8988T (cell line): ENCODE measurements at places on chromosomes 4 and X.

- DNase-seq, result no peak
Observed at GRCh38 chr4:80252427-80252826, 14.0 kb upstream of the FGF5 start.

- no peak for DNase-seq
Observed at GRCh38 chrX:151183912-151184565, 7.7 kb downstream of the GPR50 start.

DNA sequence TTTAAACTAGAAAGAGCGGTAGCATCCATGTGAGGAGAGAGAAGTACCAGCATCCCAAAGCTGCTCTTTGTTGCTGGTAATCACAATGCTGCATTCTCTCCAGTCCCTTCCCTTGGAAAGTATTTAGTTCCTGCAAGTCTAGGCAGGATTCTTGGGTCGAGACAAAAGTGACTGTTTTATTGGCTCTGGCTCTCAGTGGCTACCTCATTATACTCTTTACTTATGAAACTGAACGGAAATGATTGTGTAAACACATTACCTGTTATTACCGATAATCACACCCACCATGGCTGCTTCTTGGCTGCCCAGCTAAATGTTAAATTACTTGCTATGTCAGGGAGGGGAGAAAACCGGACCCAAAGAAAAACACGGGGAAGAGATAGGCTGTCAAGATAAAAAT, 26.2 kb downstream of the ATXN3L start:
- no peak for DNase-seq

DNA sequence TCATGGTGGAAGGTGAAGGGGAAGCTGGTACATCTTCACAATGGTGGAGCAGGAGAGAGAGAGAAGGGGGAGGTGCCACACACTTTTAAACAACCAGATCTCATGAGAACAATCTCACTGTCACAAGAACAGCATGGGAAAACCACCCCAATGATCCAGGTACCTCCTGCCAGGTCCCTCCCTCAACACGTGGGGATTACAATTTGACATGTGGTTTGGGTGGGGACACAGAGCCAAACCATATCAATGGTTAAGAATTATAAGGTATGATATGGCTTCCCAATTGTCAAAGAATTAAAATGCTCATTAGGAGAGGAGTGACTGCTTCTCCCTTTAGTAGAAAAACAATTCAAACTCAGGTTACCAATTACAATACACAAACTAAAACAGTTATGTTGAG, 143.3 kb downstream of the PDLIM5 start:
- DNase-seq, result no peak

GRCh38 chr4:137812258-137812657, 280.0 kb upstream of the PCDH18 start:
- DNase-seq, result no peak

DNA sequence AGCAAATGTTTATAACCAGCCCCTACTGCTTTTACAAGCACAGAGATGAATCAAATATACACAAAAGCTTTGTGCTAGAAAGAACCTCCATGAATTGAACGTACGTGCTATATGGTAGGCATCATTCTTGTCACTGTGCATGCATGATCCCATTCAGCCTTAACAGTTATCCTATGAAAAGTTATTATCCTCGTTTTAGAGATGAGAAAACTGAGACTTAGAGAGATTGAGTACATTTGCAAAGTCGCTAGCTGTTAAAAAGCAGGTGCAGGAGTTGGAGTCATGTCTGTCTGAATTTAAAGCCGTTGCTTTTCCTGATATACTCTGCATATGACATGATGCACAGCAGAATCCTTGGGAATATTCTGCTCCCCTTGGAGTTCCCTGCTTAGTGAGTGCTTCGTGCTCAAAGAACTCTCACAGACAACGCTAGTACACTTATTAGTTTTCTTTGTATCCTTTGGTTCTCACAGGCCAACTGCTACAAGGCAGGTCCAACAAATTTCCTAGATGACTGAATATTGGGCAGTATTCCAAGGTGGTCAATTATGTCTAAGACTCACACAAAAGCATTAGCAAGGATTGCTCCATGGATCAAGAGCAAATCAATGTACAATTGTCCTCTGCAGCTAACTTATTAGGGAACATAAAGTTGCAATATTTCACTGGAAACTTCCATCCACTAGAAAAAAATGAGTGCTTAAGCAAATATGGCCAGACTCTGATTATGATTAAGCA, 42.8 kb upstream of the TRIM2 start:
- no peak for DNase-seq

- no peak for DNase-seq
Observed at GRCh38 chrX:46333550-46333949, 211.7 kb downstream of the ZNF674 start.

DNA sequence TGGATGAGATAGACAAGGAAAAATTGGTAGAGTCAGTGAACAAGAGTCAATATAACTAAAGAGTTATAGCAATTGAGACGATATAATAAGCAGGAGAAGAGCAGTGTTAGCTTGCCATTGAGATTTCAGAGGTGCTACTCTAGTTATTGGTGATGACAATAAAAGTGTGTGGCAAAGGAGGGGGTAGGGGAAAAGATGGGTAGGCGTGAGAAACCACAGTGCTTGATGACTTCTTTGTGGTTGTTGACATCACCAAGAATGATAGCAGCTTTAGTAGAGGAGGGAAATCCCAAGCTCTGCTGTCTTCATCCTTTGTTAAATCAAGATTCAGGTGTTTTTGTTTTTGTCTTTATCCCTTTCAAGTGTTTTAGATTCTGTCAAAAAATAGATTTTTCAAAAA, 179.9 kb upstream of the PPP3CA start:
- DNase-seq, result no peak

DNA sequence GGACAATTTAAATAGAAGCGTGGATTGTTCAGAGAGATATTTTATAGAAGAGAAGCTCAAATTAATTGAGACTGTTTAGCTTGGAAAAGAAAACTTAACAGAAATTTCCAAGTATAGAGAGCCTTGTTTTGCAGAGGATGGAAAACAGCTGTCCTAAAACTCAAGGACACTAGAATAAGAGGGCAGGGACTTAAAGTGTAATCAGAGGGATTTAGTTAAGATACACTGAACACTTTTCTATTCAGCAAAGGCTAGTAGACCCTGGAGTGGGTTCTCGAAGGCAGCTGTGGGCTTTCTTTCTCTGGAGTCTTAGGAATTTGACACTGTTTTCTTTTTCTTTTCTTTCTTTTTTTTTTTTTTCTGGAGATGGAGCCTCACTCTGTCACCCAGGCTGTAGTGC, 92.7 kb upstream of the ARX start:
- DNase-seq, result no peak

GRCh38 chrX:153766871-153767673, 3.0 kb downstream of the PLXNB3 start:
- DNase-seq, result peak; percentile 14

GRCh38 chrX:3037218-3037617, 4.1 kb upstream of the ARSF start:
- no peak for DNase-seq
